ENCODE measurements at places on chromosomes 11 and 22.

DNA sequence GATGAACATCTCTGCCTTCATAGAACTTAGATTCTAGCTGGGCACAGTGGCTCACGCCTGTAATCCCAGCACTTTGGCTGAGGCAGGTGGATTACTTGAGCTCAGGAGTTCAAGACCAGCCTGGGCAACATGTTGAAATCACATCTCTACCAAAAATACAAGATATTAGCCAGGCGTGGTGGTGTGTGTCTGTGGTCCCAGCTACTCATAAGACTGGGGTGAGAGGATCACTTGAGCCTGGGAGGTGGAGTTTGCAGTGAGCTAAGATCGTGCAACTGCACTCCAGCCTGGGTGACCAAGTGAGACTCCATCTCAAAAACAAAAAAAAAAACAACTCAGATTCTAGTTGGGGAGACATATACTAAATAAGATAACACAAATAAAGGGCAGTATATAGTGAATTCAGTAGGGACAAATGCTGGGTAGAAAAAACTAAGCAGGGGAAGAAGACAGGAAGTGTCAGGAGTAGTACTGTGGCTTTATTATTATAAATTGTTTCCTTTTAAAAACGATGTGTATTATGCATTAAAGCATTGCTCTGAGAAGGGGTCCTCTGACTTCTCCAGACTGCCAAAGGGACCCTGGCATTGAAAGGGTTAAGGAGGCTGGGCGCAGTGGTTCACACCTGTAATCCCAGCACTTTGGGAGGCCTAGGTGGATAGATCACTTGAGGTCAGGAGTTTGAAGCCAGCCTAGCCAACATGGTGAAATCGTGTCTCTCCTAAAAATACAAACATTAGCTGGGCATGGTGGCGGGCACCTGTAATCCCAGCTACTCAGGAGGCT lies 46.7 kb downstream of the PACS1 start:
- no peak for DNase-seq

DNA sequence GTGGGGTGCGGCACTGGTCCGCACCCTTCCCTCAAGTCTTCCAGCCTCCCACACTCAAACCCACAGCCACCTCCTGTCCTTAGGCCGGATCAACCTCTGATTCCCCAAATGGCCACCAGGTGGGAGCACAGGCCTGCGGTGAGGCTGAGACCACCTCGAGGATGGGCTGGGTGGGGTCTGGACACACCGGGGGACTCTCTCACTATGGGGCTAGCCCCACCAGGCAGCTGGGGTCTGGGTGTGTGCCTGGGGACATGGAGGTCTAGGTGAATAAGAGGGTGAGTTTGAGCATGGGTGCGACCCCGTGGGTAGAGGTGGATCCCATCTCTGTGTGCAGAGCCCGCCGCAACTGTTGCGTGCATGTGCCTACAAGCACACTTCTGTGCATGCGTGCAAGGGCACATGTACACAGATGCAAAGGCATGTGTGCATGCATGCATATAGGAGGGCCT lies 32.6 kb downstream of the MYO18B start:
- peak; percentile 12 for DNase-seq

- no peak for DNase-seq
These were observed 615 bp downstream of the STT3A start for GRCh38 chr11:125593114-125593820.

- no peak for DNase-seq
These were observed 227.5 kb upstream of the CNTN5 start for GRCh38 chr11:98793276-98793675.

DNA sequence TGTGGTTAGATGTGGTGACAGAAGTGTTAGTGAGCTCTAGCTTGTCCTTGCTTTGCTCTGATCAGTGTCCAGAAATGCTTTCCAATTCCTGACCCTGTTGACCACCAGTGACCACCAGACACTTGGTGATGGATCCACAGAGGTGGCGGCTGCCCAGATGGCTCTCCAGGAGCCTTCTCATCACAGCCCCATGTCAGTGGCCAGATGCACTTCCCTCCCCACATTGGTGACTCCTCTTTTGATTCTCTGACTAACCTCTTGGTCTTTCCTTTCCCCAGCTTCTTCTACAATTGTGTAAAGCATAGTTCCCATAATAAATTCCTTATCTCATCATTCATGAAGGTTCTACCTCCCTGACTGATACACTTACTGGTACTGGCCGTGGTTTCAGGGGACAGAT lies 40.1 kb upstream of the CXCR5 start:
- no peak for DNase-seq
